ENCODE measurements at places on chromosomes 13 and 19. TPM values are rescaled to one million over a fixed set of nuclear protein-coding genes. Genes with fewer than 3 reads are reported as not detected.

GRCh38 chr13:50152224-50152623 lies 137.0 kb downstream of the KCNRG start:
- no peaks in the 10 kb centered on the region for H3K27me3 ChIP-seq
- no peak overlapping the region for H3K27ac ChIP-seq
- peak overlapping the region; percentile 34 for H3K4me3 ChIP-seq
- H3K36me3 ChIP-seq = no peaks in the 10 kb centered on the region
- H3K4me1 ChIP-seq = peaks cover 5% of the 10 kb centered on the region

PRKD2 gene
- total RNA-seq = 53.5 TPM

NKG7 gene
- 21.0 TPM for total RNA-seq

NFIX gene
- total RNA-seq = 174 TPM

Data from upper lobe of left lung (tissue), 6 donors.